ENCODE measurements at places on chromosomes 3 and 15. TPM values are rescaled to one million over a fixed set of nuclear protein-coding genes. Genes with fewer than 3 reads are reported as not detected.

The UROC1 gene
- polyA plus RNA-seq, result 0.13 TPM

The CELF6 gene
- polyA plus RNA-seq, result 4.6 TPM

The BBS4 gene
- 41.2 TPM for polyA plus RNA-seq

The IL16 gene
- polyA plus RNA-seq, result 4.1 TPM

The KCNAB1 gene
- 3.9 TPM for polyA plus RNA-seq

The CFAP100 gene
- polyA plus RNA-seq, result 2.1 TPM

The LYSMD4 gene
- polyA plus RNA-seq, result 13.6 TPM

The ERICH6 gene
- 0.72 TPM for polyA plus RNA-seq

The AADAC gene
- 0.21 TPM for polyA plus RNA-seq

The GASK1A gene
- 7.8 TPM for polyA plus RNA-seq

The AMOTL2 gene
- polyA plus RNA-seq, result 104 TPM

The POLR2M gene
- 81.6 TPM for polyA plus RNA-seq

The MKRN3 gene
- polyA plus RNA-seq, result 1.4 TPM

The NR1D2 gene
- 46.2 TPM for polyA plus RNA-seq

The TMEM41A gene
- polyA plus RNA-seq, result 33.7 TPM

Data from left renal pelvis (tissue), 4 donors.